NK-92 treated with Interleukin-12 subunit alpha and Interleukin-12 subunit beta, amount 100 ng/mL, for 24 hours (cell line): ENCODE measurements at places on chromosomes 3 and 15.

- no peak for DNase-seq
Observed at GRCh38 chr3:123449102-123449996, 459 bp upstream of the ADCY5 start.

DNA sequence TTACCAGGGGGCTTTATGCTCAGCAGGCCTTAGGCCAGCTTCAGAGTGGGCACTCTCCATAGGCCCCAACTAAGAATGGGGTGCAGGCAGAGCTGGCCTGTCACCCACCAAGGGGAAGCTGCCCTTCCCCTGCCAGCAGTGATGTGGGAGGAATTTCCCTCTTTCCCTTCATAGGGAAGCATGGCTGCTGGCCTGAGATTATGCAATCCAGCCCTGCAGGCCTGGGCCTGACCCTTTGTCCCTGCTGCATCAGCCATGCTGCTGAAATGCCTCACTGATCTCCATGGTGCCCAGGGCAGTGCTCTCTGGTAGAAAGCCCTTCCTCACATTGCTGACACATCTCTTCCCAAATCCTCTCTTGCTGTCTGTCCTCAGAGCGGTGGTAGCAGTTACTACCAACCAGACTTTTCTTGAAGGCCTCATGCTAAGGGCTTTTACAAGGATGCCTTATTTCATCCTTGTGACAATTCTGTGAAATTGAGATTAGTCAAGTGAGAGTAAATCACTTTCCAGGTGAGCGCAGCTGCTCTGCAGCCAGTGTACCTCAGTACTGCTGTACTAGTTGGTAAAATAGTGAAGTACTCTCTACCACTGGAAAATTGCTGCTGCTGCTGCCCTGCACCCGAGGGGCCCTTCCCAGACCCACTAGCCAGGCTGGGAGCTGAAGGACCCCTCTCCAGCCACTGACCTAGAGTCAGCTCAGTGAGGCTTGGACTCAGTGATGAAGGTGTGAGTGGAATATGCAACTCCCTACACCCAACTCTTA lies 33.8 kb downstream of the MRAS start:
- no peak for DNase-seq

GRCh38 chr3:57006949-57007419 lies 53.5 kb upstream of the SPATA12 start:
- no peak for DNase-seq

DNA sequence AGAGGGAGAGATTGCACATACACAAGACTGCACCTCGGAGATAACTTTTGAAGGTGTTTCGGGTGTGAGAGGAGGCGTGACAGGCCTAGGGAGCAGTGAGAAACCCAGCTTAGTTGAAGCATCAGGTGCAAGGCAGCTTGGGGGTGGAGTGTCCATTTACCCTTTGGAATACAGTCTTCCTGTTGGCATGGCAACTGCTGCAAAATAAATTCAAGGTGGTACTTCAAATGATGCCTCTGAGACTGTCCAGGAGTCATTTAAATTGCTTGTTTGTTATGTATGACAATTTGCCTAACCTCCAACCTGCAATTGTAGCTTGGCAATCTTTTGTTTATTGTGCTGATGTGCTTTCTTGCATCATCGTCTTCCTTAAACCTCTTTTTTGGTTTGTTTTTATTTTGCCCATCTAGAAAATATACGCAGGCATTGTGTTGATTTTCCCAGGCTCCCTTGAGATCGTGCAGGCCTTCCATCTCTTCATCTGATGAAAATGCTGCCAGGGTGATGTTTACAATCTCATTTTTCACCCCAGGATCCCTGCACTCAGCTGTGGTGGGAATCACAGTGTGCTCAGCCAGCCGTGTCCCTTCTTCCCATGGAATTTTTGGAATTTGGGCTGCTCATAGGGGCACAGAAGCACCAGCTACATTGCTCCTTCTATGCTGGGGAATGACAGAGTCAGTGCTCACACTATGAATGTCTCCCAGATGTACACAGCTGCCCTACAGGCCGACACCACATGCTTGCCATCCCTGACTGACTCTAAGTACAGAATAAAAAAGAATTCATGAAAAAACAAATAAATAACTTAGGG lies 583.1 kb upstream of the CFAP20DC start:
- no peak for DNase-seq

DNA sequence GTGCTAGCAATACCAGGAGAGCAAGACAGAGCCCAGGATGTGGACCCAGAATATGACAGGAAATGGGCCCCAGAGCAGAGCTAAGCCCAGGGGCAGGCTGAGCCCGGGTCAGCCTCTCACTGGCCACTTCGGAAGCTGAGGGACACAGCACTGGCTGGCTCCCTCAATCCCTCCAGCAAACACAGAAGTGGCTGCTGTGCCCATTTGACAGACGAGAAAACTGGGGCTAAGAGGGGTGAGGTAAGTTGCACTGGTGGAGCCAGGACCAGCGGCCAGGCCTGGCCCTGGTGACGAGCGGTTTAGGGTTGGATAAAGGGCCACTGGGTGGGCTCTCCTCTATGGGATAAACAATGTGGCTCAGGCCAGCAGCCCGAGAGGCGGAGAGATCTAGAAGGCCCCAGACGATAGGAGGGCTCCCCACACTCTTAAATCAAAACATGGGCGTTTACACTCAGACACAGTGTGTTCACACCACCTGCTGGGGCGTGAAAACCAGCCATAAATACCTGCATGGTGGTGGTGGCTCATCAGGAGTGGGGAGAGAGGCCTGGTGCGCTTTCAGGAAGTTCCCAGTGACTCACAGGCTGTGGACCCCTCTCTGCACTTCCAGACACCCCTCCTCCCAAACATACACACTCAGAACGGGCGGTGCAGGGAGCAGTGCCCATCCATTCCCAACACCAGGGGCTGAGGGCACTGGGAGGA lies 12.0 kb upstream of the LINGO1 start:
- peak; percentile 60 for DNase-seq

DNA sequence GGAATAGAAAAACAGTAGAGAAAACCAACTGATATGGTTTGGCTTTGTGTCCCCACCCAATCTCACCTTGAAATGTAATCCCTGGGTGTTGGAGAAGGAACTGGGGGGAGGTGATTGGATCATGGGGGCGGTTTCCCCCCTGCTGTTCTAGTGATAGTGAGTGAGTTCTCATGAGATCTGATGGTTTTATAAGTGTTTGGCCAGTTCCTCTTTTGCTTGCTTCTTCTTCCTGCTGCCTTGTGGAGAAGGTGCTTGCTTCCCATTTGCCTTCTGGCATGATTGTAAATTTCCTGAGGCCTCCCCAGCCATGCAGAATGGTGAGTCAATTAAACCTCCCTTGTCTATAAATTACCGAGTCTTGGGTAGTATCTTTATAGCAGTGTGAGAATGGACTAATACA lies 48.4 kb downstream of the EOMES start:
- no peak for DNase-seq

DNA sequence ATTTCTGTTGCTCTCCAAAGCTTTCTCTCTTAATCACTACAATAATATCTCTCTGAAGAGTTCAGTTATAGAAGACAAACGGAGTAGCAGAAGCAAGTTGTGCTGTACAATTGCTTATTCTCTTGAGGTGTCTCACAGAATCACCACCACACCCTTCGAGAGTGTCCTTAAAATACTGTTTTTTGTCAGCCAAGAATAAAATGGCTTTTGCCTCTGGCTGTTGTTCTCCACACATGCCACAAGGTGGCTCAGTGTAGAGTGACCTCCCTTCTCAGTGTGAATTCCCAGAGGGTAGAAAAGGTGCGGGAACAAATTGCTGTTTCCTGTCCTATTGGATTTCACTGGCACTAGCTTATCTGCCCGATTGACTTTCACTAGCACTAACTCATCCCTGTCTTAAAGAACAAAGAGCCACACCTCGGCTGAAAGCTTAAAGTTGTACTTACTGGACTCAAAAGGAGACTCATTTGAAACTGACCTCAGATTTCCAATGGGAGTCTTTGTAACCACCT lies 134.2 kb upstream of the SATB1 start:
- DNase-seq, result no peak

DNA sequence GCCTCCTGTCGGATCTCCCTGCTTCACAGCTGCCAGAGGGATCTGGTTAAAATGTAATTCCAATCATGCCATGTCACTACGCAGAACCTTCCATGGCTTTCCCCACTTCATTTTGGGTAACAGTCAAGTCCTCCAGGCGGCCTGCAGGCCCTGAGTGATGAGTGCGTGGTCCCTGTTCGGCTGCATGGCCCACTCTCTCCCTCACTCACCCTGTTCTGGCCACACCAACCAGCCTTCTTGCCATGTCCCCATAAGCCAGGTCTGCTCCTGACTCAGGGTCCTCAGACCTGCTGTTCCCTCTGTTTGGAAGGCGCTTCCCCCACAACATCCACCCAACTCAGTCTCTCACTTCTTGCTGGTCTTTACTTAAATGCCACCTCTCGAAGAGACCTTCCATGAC lies 41.6 kb upstream of the LINGO1 start:
- no peak for DNase-seq

GRCh38 chr15:37014137-37014536 lies 86.2 kb downstream of the MEIS2 start:
- DNase-seq, result no peak

- DNase-seq, result no peak
Observed at GRCh38 chr3:125132815-125133214, 77.0 kb upstream of the HEG1 start.

DNA sequence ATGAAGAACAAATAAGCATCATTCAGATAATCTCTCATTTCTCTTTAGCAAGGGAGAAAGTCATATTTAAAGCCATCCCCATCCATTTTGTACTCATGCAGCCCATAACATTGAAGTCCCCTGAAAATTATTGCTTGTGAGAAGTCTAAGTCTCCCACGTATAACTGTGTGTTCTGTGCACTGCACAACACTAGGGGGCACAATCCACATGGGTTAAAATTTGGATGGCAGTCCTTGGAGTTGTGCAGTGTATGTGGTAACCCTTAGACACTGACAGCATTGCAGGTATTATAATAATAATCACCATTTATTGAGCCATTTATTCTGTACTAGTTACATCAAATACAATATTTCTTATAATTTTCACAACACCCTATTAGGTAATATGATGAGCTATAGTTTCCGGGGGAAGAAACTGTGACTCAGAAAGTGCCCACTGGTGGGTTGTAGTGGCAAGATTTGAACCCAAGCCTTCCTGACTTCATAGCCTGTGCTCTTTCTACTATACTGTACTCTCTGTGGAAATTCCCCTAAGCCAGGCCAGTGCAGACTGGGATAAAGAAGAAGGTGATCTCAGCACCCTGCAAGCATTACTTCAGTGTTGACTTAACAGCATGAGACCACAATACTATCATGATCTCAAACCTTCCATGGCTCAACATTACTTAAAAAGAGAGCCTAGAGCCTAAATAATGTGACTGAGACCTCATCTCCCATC lies 15.7 kb downstream of the KCNAB1 start:
- DNase-seq, result no peak

- no peak for DNase-seq
Observed at GRCh38 chr15:78629031-78629715, 8.4 kb upstream of the CHRNA3 start.

- no peak for DNase-seq
Observed at GRCh38 chr3:114608293-114608692, 314.5 kb downstream of the TIGIT start.

GRCh38 chr3:4865714-4866113 lies 113.5 kb upstream of the BHLHE40 start:
- no peak for DNase-seq

DNA sequence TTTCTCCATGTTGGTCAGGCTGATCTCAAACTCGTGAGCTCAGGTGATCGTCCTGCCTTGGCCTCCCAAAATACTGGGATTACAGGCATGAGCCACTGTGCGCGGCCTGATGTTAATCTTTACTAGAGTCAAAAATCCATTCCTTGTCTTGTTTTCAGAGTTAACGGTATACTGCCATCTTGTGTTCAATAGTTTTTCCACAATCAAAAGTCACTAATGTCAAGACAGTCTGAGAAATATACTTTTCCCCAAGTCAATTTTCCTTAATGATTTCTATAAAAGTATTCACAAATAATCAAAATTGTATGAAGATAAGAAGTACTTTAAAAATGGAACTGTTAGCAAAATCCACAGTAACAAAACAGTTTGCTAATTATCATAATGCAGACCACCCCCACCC lies 8.5 kb downstream of the CRBN start:
- DNase-seq, result no peak

DNA sequence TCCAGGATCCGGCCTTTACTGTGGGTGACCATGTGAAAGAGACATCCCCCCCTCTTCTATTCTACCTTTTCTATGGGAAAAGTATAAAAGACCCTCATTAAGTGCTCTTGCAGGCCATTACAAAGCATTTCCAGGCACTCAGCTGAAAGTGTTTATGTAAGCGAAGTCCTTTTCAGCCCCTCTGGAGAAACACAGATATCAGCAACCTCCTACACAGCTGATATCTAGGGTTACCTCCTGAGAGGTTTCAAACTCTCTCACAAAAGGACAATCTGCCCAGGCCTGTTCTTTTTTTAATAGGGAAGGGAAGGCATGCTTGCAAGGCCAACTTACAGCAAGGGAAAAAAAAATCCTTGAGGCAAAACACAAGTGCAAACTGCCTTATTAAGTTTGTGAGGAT lies 12.6 kb downstream of the ETV5 start:
- no peak for DNase-seq

- no peak for DNase-seq
Observed at GRCh38 chr3:80285388-80285787, 517.6 kb upstream of the ROBO1 start.

- DNase-seq, result no peak
Observed at GRCh38 chr15:42107473-42107872, 13.1 kb upstream of the PLA2G4D start.

- no peak for DNase-seq
Observed at GRCh38 chr3:188266562-188267274, 112.8 kb downstream of the LPP start.

GRCh38 chr3:190131329-190131728 lies 10.6 kb upstream of the P3H2 start:
- DNase-seq, result no peak

- no peak for DNase-seq
Observed at GRCh38 chr15:101613130-101614000, 38.8 kb downstream of the TM2D3 start.

- DNase-seq, result no peak
Observed at GRCh38 chr3:66553441-66554113, 52.8 kb upstream of the LRIG1 start.

- no peak for DNase-seq
Observed at GRCh38 chr3:59094446-59094845, 44.6 kb upstream of the CFAP20DC start.

- no peak for DNase-seq
Observed at GRCh38 chr3:81242871-81243270, 518.6 kb downstream of the GBE1 start.

- DNase-seq, result no peak
Observed at GRCh38 chr3:190288836-190289235, 33.4 kb downstream of the CLDN1 start.
